ENCODE measurements at places on chromosomes 16 and 17.

DNA sequence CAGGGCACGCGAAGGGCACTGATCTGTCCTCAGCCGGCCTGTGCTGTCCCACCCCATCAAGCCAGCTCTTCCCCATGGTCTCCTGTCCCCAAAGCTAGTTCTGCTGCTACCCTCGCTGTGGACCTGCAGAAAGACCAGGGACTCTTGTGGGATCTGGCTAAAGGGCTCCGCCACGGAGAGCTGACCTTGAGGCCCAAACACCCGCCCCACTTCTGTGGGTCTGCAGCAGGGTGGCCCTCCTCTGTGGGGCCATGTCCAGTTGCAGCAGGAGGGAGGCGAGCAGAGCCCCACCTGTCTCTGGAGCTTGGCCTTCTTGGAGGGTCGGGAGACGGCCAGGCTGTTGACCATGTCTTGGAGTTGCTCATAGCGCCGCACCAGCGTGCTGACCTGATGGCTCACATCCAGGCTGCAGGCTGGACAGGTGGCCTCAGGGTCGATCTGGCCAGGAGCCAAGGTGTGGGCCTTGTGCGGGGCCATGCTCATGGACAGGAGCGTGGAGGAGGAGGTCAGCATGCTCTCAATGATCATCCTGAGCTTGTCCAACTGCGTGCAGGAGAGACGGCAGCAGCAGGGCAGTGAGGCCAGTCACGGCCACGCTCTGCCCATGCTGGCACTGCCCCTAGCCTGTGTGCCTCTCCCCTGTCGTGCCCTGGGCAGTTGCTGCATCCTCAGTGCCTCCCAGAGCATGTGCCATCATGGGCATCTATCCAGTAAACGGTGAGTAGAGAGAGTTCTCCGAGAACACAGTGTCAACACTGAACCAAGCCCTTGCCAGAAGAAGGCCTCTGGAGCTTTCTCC, 16.6 kb downstream of the UBALD2 start:
- DNase-seq, result no peak

- no peak for DNase-seq
Observed at GRCh38 chr17:57356719-57357391, 100.5 kb downstream of the MSI2 start.

- no peak for DNase-seq
Observed at GRCh38 chr17:51258756-51259563, 889 bp downstream of the MBTD1 start.

GRCh38 chr17:31574458-31574857, 183.0 kb downstream of the RAB11FIP4 start:
- DNase-seq, result no peak

- DNase-seq, result no peak
Observed at GRCh38 chr17:58354541-58355216, 2.7 kb upstream of the SUPT4H1 start.

DNA sequence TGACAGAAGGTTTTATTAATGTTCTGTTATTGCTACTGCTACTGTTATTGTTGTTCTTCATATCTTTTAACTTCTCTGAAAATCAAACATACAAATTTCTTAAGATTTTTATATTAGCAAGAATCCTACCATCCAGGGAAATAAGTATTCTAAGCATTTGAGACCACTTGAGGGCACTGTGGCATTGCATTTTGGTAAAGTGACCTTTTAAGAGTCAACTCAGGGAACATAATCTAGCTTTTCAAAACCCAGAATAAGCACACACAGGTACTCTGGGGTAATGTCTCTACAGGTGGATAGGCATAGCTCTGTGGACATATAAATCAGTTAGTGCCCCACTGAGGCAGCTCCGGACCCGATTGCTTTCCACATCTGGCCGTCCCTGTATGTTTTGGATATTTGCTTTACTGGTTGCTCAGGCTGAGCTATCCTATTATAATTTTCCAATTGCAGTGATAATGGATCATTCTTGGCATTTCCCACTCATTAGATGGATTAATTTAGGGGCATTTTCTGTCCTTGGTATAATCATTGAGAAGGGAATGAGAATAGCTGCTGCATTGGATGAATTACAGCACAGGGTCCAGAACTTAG, 1425.1 kb upstream of the CDH8 start:
- DNase-seq, result peak; percentile 13

DNA sequence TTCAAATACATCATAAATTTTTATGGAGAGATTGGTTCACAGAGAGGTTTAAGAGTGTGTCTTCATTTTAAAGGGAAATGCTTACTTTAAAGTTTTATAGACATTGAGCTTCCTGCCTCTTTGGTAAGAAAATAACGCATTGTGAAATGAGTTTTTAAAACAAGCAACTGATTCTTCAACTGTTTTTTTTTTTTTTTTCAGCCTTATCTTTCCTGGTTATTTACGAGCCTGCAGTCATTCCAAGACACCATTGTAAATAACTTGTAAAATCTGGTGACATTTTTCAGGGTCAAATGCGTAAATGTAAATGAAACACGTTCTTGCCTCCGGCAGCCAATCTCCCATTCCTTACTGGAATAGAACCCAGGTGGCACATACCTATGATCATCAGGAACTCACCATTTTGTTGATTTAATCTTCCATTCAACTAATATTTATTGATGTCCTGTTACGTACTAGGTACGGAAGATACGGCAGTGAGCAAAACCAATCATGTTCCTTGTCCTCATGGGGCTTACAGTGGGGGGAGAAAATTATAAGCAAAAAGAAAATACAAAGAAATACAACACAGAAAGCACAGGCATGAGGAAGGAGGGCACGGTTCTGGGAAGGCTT, 33.2 kb upstream of the CDYL2 start:
- DNase-seq, result no peak

DNA sequence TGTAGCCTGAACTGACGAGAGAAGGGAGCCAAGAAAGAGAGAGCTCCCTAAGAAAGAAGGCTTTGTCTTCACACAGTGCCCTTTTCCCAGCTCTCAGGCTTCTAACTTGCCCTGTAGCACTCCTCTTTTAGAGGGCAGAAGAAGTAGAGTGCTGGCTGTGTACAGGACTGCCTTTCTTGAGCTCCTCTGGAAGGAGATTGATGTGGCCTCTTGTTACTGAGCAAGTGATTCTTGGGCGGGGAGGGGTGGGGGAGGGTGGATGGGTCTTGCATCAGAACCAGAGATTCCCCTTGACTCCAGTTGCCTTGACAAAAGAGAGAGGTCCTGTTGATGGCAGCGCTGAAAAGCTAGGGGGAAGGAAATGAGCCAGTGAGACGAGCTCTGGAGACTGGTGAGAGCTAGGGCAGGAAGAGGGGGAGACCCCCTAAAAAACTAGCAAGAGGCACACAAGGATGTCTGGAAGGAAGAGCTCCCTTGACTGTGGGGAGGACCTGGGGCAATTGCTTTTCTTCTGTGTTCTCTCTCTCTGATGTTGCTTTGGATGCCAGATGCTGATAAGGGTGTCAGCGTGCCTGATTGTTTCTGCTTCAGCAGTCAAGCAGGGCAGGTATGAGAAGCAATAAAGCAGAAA, 18.4 kb downstream of the GPR179 start:
- no peak for DNase-seq

DNA sequence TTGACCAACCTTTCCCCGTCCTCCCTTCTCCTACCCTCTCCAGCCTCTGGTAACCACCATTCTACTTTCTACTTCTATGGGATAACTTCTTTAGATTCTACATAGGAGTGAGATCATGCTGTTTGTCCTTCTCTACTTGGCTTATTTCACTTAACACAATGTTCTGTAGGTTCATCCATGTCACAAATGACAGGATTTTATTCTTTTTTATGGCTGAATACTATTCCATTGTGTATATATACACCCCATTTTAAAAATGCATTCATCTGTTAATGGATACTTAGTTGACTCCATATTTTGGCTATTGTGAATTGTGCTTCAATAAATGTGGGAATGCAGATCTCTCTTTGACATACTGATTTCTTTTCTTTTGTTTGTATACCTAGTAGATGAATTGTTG, 115.0 kb downstream of the RAB11FIP4 start:
- no peak for DNase-seq

DNA sequence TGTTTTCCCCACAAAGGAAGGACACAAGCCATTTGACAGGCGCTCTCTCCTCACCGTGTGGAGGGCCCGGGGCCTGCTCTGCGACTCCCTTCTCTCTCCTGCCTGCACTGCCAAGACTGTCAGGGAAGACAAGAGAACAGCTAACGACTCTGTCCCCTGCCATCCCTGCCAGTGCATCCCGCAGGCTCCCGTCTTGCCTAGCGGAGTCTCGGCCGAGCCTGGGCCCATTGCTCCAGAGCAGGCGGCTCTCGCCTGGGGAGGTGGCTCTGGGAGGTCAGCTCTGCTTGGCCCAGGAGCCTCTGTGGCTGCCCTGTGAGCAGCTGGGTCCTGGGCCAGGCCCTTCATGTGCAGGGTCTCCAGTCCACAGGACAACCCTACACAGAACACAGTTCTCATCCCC, 53.0 kb downstream of the WNT3 start:
- DNase-seq, result no peak

GRCh38 chr16:50403491-50403890, 34.7 kb upstream of the BRD7 start:
- DNase-seq, result no peak

- no peak for DNase-seq
Observed at GRCh38 chr16:68345958-68346635, 35.3 kb downstream of the PRMT7 start.

GRCh38 chr17:79104898-79105600, 30.4 kb downstream of the ENGASE start:
- no peak for DNase-seq

GRCh38 chr17:37642681-37643080, 565 bp downstream of the DDX52 start:
- no peak for DNase-seq

DNA sequence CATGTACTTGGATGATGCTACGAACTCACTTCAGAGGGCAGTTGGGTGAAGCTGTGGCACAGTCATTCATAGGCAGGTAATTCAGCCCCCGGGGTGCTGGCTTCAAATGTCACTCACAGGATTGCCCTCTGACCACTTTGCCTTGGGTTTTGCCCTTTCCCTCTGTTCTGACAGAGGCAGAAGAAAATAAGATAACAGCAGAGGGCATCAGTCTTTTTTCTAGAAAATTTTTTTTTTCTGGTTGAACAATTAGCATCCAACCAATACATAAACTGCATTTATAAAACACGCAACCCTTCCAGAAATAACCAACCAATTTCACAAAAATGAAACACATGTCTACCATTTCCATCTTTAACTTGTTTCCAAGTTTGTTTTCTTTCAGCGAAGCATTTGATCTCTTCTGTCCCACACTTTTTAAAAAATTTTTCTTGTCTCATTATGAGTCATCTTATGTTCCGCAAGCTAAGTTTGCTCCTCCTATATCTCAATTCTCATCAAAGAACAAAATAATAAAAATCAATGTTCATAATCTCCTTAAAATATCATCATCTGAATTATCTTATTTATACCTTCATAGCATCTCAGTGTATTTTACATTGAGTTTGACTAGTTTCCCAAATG, 15.6 kb downstream of the NACA2 start:
- no peak for DNase-seq

GRCh38 chr17:76500747-76501017, 541 bp downstream of the RHBDF2 start:
- no peak for DNase-seq

Measured in left renal cortex interstitium (tissue), 4 donors.